ENCODE measurements at places on chromosomes 1 and 21.

DNA sequence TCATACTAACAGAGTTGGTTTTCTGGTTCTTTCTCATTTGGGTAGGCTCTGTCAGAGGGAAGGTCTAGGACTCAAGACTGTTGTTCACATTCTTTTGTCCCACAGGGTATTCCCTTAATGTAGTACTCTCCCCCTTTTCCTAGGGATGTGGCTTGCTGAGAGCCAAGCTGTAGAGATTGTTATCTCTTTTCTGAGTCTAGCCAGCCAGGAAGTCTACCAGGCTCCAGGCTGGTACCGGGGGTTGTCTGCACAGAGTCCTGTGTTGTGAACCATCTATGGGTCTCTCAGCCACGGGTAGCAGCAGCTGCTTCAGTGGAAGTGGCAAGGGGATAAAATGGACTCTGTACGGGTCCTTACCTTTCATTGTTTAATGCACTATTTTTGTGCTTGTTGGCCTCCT, 226.4 kb downstream of the LBR start:
- DNase-seq, result no peak

- DNase-seq, result no peak
Measured at GRCh38 chr1:92567211-92567868, 80.6 kb upstream of the GFI1 start.

GRCh38 chr1:98962156-98962555, 42.5 kb downstream of the PLPPR5 start:
- DNase-seq, result no peak

DNA sequence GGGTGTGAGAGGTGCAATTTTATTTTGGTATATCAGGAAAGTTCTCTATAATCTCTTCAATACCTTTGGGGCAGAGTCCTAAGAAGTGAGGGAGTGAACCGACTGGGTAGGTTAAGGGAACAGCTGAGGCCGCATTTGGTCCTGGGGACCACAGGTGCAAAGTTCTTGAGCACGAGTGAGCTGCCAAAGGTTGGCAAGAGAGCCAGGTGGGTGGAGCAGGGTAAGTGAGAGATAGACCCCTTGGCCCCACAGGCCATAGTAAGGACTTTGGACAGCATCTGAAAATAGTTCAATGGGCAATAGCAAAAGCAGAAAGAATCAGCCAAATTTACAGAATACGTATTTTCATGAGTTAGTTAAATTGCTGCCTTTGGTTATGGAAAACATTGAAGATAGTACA, 11.0 kb upstream of the NID1 start:
- DNase-seq, result no peak

DNA sequence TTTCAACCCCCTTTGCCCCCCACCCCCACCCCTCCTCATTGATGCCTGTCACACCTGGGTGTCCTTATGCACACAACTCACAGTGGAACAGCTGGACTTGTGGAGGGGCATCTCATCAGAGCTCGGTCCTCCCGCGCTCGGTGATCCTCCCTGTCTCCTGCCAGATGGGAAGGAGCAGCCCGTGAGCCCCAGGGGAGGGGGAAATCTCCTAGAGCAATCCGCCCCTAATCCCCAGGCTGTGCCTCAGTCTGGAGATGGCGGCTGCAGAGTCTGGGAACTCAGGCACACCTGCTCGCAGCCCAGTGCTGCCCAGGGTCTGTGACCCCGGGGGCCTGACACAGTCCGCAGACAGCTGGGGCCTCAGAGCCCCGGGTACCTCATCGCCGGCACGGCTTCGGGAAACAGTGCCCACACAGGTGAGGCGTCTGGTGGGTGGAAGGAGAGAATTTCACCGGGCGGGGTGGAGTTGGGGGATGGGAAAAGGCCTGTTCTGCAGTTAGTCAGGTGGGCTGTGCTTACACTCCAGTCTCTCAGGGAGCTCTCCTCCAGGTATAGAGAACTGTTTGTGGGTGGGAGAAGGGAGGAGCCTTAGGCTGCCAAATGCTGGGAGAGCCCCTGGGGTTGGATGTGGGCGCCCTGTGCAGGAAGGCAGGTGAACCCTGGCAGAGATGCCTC, 29.3 kb downstream of the TMCC2 start:
- no peak for DNase-seq

- DNase-seq, result peak; percentile 58
Measured at GRCh38 chr1:36115200-36115669, 9.8 kb downstream of the COL8A2 start.

- no peak for DNase-seq
Measured at GRCh38 chr1:235008239-235008638, 120.4 kb downstream of the TOMM20 start.

DNA sequence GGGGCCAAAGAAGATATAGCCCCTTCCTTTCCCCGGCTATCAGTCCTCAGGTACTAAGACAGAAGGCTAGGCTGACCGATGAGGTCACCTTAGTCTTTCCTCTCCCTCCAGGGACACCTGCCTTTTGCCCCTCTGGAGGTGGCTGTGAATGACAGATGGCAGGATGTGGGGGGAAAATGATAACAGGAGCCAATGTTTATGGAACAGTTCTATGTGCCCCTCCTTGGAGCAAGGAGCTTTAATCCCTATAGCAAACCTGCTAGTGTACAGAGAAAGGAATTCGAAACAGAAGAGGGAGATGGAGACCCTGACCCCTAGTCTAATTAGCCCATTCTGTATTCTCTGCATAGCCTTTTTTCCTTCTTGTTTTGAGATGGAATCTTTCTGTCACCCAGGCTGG, 28.1 kb downstream of the SERINC2 start:
- DNase-seq, result no peak

DNA sequence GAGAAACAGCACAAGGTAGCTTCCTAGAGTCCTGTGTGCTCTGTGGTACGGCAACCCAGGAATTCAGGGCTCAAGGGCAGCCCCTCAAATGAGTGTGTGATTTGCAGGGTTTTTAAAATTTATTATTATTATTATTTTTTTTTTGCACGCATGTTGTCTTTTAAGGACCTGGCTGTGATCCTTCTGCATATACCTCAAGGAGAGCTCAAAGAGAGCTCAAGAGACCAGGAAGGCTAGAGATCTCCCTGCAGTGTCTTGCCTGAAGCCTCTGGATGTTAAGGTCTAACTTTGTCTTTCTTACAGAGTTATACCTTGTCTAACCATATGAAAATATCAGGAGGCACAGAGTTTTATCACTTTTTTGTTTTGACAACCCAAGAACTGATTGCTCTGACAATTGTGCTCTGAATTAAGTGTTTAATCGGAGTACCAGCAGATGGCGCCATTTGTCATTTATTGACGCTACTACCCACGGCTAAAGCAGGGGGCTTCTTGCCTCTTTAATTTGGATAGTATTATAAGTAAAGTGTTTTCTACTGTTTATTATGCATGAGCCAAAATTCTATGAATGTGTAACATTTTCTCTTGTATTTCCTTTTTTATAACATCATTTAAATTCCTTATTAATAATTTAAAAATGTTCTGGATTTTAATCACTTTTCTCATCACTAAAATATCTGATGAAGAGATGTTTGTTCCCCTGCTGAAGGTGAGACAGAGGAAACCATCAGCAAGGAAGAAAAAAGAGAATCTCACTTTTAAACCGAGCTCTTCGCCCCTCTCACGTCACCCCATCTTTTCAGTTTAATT, 35.8 kb upstream of the LMO4 start:
- peak; percentile 89 for DNase-seq

GRCh38 chr1:197444755-197445154, 176.7 kb downstream of the CRB1 start:
- no peak for DNase-seq

DNA sequence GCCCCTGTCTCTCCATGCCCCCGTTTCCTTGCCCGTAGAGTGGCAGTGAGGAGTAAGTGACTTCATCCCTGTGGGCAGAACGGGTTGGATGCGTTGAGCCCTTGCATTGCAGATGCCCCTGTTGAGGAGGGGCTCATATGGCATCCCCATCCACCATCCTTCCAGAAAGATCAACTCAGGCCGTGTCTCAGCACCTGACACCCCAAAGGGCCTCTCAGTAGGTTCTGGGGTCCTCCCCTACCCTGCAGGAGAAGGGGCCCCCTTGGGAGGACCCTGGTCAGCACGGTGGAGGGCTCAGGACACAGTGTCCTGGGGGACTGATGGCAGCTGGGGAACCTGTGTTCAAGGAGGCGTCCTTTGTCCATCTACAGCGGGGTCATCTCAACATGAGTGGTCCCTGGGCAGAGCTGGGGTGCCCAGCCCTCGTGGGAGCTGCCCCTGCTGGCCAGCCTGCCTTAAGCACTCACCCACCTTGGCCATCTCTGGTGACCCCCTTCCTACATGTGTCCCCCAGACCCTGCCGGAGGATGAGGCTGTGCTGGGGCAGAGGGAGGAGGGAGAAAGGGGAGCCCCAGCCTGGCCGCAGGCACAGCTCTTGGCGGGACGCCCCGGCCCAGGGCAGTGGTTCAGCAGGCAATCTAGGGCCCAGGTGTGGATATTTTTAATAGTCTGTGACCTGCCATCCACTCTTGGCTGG, 48.2 kb upstream of the ACTRT2 start:
- no peak for DNase-seq

- DNase-seq, result no peak
Measured at GRCh38 chr1:19122668-19123067, 87.4 kb downstream of the UBR4 start.

- no peak for DNase-seq
Measured at GRCh38 chr1:46219551-46220520, 16.7 kb downstream of the LURAP1 start.

DNA sequence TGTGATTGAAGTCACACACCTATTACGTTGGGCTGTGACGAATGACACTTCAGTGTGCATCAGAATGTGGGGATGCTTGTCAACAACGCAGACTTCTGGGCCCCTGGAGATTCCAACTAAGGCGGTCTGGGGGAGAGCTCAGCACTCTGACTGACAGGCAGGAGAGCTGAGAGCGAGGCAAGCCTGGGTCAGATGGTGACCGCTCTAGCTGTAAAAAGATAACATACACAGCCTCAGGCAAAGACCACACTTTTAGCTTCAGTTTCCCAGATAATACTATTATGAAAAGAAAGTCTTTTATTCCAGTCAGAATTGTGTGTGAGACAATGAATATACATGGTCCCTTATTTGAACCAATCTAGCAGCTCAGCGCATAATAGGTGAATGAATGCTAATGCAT, 25.4 kb downstream of the EDARADD start:
- no peak for DNase-seq

GRCh38 chr1:25051504-25051903, 121.4 kb upstream of the RUNX3 start:
- DNase-seq, result no peak

- no peak for DNase-seq
Measured at GRCh38 chr1:23578311-23578996, 19.2 kb upstream of the ID3 start.

- no peak for DNase-seq
Measured at GRCh38 chr21:21341041-21341440, 342.8 kb downstream of the NCAM2 start.

DNA sequence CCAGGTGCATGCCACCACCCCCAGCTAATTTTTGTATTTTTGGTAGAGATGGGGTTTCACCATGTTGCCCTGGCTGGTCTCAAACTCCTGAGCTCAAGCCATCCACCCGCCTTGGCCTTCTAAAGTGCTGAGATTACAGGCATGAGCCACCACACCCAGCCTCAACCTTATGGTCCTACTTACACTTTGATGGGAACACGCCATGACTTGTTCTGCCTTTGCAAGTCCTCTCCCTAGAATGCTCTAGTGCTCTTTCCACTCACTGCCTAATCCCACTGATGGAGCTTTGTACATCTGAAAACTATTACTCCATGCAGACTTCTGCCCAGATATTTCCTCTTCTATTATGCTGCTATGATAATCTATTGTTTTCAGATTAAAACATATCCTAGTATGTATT, 174.3 kb downstream of the DAB1 start:
- DNase-seq, result no peak

DNA sequence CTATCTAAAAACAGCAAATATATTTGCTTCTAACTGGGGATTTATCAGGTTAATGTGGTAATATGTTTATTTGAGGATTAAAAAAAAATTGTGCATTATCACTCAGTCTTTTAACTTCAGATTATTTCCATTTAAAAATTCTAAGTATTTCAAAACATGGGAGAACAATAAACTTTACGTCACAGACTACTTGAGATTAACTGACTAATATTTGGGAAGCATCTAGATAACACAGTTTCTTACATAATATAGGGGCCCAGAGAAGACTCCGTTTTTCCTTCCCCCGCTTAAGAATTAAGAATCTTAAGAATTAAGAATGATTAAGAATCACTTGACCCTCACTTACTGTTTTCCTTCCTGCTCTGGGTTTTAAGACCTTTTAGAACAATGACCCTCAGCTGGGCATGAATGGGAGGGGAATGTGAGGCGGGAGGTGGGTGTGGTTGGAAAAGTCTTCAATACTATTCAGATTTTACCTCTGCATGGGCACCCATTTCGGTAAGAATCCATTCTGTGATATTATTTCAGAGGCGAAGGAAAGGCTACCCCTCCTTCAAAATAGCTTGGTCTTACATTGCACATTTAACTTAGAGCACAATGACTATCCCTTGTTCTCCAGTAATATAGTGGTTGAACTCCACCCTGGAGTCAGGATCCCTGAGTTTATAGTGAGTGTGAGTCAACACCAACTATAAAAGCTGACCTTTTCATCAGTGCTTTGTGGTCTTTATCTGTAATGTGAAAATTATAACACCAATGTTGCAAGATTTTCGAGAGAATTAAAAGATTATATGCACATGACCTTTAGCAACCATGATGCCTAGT, 821.3 kb downstream of the USP25 start:
- no peak for DNase-seq

DNA sequence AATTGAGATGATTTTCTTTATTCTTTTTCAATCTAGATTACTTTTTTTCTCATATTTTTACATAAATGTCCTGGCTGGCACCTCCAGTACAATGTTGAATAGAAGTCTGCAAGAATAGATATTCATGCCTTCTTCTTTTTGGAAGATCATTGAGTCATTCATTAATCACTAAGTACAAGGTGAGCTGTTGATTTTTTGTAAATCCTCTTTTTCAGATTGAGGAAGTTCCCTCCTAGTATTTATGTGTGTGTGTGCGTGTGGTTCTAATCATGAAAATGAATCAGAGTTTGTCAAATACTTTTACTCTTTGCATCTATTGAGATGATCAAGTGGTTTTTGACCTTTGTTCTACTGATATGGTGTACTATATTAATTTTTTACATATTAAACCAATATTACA, 859.3 kb downstream of the KCNT2 start:
- no peak for DNase-seq

DNA sequence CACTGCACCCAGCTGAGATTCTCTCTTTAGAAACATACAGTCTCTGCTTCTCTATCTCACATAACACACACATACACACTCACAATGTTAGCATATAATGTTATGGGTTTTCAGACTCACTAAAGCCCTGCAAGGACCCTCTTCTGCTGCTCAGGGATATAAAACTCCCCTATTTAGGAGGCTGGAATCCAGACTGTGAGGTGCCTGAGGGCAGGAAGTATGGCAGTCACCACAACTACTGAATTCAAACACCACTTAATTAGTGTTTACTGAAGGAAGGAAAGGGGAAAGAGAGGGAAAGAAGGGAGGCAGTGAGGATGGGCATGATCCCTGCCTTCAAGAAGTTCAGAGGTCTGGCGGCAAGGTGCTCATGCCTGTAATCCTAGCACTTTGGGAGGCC, 7.8 kb upstream of the CDK18 start:
- no peak for DNase-seq

- no peak for DNase-seq
Measured at GRCh38 chr21:46247699-46248421, 19.3 kb upstream of the LSS start.

All from hepatocyte (in vitro differentiated cells).